ENCODE measurements at places on chromosomes 2 and 18.

DNA sequence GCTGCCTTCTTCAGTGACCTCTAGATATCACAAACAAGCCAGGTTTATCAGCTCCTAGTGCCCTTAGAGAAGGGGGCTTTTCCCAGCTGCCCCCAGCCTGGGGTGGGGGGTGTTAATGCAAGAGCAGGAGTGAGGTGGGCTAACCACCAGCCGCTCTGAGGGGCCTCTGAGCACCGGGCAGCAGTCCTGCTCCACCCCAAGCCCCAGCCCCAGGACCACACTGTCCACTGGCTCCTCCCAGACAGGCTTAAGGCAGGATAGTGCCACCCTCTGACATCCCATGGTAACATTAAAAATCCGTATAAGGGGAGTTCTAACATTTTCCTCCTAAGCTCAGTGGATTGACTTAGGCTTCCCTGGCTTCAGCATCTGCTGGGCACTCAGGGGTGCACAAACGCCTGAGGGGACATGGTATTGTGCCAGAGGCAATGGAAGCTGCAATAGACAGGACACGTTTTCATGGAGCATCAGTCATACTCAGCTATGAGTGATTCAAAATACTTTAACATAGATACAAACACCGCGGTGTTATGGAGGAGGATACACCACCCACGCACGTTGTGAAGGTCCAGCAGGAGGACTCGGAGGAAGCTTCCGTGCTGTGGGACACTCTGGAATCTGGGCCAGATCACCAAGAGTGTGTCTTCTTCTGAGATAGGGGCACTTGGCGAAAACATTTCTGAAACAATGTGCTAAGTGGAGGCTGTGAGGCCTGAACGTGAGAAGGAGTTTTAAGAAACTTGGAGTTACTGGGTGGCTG lies 112.7 kb upstream of the EPC2 start:
- H3K4me3 ChIP-seq, result no peak overlapping the region
- peaks cover 3% of the 10 kb centered on the region for H3K36me3 ChIP-seq
- peak overlapping the region; percentile 44 for H3K27ac ChIP-seq

DNA sequence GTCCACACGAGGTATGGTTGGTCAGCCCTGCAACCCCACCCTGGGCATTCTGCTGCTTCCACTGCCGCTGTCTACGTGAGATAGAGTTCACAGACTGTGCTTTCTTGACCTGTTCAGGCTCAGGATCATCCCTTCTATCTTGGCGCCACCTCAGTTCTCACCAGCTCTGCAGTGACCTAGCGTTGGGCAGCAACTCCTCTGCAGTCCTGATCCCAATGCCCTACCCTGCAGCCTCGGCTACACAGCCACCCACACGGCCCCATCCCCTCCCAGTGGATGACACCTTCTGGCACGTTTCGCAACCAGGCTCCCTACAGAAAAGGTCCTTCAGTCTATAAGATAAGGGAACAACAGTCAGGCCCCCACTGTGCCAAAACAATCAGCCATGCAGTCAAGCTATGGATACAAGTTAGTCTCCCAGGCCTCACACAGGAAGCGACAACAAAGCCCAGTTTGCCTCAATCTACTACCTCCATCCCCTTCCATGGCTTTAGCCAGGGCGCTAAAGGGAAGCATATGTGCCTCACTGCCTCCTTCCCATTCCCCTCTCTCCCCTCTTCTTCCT lies 317.9 kb upstream of the PKDCC start:
- peaks cover 36% of the 10 kb centered on the region for H3K27me3 ChIP-seq
- no peak overlapping the region for H3K4me3 ChIP-seq
- no peak overlapping the region for H3K27ac ChIP-seq
- H3K4me1 ChIP-seq, result no peaks in the 10 kb centered on the region
- peaks cover 2% of the 10 kb centered on the region for H3K36me3 ChIP-seq
- no peak for DNase-seq

DNA sequence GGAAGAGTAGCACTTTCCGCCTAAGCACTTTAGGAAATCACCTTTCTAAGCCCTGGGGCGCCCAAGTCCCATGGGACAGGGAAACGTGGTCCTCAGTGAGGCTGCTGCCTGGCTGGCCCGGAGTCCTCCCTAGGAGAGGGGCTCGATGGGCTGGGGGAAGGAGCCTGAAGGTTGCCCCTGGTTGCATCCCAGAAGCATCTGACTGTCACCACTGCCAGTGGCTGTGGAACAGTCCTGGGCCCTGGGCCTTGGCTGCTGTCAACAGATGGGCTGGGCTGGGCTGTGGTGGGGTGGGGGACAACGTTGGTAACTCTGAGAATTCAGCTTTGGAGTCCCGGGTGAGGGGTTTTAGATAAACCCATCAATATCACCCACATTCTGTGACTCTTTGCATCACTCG lies 22.5 kb downstream of the ASB1 start:
- no peak for DNase-seq
- H3K27me3 ChIP-seq, result no peaks in the 10 kb centered on the region
- H3K4me3 ChIP-seq, result no peak overlapping the region
- peaks cover 2% of the 10 kb centered on the region for H3K36me3 ChIP-seq

DNA sequence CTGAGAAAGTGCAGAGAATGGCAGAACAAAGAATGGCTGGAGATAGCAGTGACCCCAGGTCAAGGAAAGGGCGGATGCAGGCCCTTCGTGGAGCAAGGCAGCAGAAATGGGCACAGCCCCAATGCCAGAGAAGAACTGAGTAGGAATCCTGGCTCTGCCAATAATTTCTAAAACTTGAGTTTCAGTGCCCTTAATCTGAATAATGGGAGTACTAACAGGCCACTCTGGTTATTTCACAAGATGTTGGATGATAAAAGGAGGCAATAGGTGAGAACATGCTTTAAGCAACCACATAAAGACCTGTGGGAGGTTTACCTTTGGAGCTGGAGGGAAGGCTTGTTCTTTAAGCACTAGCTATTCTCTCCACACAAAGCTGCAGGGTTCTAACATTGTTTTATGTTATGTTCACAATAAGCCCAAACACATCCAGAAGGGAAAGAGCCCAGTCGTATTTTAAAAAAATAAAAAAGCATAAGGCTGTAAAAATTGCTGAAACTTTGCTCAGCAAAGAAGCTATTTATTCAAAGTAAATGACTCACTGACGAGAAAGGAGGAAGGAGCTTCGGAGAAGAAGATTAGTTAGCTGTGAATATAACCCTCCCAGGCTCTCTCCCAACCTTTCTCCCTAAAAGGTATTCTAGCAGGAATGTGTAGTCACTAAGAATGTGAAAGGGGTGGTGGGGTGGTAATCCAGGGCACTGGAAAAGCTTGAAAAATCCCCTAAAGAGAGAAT lies 470.2 kb downstream of the TXNL1 start:
- no peaks in the 10 kb centered on the region for H3K4me1 ChIP-seq
- no peak overlapping the region for H3K4me3 ChIP-seq
- DNase-seq, result no peak
- H3K27ac ChIP-seq, result no peak overlapping the region

DNA sequence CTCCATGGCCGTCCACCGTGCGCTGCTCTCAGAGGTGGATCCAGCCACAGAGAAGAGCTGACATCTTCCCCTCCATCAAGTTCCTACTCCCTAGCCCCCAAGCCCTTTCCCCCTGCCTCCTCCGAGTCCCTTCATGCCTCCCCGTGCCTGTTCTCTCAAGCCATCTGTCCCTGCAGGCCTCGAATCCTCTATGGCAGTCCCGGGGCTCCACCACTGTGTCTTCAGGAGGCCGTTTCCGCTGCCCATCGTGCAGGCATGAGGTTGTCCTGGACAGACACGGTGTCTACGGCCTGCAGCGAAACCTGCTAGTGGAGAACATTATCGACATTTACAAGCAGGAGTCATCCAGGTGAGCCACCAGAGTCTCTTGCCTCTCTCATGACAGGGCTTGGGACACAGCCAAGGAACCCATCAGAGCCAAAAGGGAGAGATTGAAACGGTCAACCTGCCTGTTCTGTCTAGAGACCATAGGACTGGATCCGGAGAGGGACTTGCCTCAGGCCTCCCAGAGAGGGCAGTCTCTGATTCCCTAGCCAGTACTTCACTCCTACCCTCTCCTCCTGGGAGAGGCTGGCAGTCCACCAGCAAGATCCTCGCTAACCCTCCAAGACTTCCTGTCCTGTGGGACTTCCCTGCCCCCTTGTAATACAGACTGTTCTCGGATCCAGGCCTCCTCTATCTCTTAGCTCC lies 9.7 kb downstream of the UCN start:
- no peak for DNase-seq
- H3K4me3 ChIP-seq, result no peak overlapping the region
- peaks cover 41% of the 10 kb centered on the region for H3K27me3 ChIP-seq
- H3K4me1 ChIP-seq, result no peaks in the 10 kb centered on the region
- no peaks in the 10 kb centered on the region for H3K36me3 ChIP-seq
- no peak overlapping the region for H3K27ac ChIP-seq

- H3K4me1 ChIP-seq, result peaks cover 9% of the 10 kb centered on the region
- peak; percentile 17 for DNase-seq
- H3K36me3 ChIP-seq, result no peaks in the 10 kb centered on the region
- H3K27ac ChIP-seq, result peak overlapping the region; percentile 95
Observed at GRCh38 chr2:231604101-231604684, 11.5 kb downstream of the TEX44 start.

DNA sequence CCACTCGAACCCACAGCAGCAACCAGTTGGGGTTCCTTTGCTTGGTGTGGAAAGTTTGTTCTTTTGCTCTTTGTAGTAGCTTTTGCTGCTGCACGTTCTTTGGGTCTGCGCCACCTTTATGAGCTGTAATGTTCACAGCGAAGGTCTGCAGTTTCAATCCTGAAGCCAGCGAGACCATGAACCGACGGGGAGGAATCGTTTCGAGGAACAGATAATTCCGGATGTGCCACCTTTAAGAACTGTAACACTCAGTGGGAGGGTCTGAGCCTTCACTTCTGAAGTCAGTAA lies 14.3 kb downstream of the GPR17 start:
- no peaks in the 10 kb centered on the region for H3K36me3 ChIP-seq
- H3K27me3 ChIP-seq, result peaks cover 60% of the 10 kb centered on the region
- no peak overlapping the region for H3K27ac ChIP-seq
- H3K4me1 ChIP-seq, result no peaks in the 10 kb centered on the region
- no peak for DNase-seq

GRCh38 chr18:79068341-79068936 lies 755 bp upstream of the ATP9B start:
- H3K4me3 ChIP-seq, result peak overlapping the region; percentile 86
- no peaks in the 10 kb centered on the region for H3K27me3 ChIP-seq
- H3K27ac ChIP-seq, result peak overlapping the region; percentile 86
- peaks cover 16% of the 10 kb centered on the region for H3K4me1 ChIP-seq
- no peak for DNase-seq

GRCh38 chr2:16318474-16319195 lies 347.0 kb downstream of the CYRIA start:
- no peak overlapping the region for H3K27ac ChIP-seq
- H3K4me1 ChIP-seq, result no peaks in the 10 kb centered on the region
- H3K4me3 ChIP-seq, result no peak overlapping the region
- no peaks in the 10 kb centered on the region for H3K36me3 ChIP-seq
- no peak for DNase-seq

GRCh38 chr2:56372071-56372656 lies 188.4 kb downstream of the CCDC85A start:
- H3K27ac ChIP-seq, result no peak overlapping the region
- H3K4me3 ChIP-seq, result no peak overlapping the region
- H3K36me3 ChIP-seq, result no peaks in the 10 kb centered on the region
- no peak for DNase-seq
- H3K4me1 ChIP-seq, result no peaks in the 10 kb centered on the region

- no peak overlapping the region for H3K27ac ChIP-seq
- peaks cover 2% of the 10 kb centered on the region for H3K4me1 ChIP-seq
- peak; percentile 20 for DNase-seq
- H3K27me3 ChIP-seq, result no peaks in the 10 kb centered on the region
- H3K36me3 ChIP-seq, result no peaks in the 10 kb centered on the region
- no peak overlapping the region for H3K4me3 ChIP-seq
Observed at GRCh38 chr2:71100195-71100964, 29.6 kb downstream of the MCEE start.
